ENCODE measurements at places on chromosomes 7 and 10. TPM values are rescaled to one million over a fixed set of nuclear protein-coding genes. Genes with fewer than 3 reads are reported as not detected.

Gene PRPS1L1
- total RNA-seq, result not detected

Gene CUL2
- total RNA-seq, result 44.5 TPM

Gene HOXA5
- not detected for total RNA-seq

Gene SUN3
- not detected for total RNA-seq

Gene VGF
- 0.44 TPM for total RNA-seq

Gene GDF10
- 0.45 TPM for total RNA-seq

Gene NKX1-2
- not detected for total RNA-seq

Gene AGMO
- not detected for total RNA-seq

Gene MSS51
- total RNA-seq, result 4.1 TPM

Gene AGAP3
- total RNA-seq, result 30.0 TPM

Gene HYAL4
- not detected for total RNA-seq

Gene C10orf62
- not detected for total RNA-seq

Gene SFRP5
- not detected for total RNA-seq

Gene INSYN2A
- total RNA-seq, result not detected

Gene CDK13
- 57.9 TPM for total RNA-seq

Gene AASS
- total RNA-seq, result 1.6 TPM

Gene MYPN
- not detected for total RNA-seq

Gene GIMAP5
- 41.0 TPM for total RNA-seq

Gene SLC12A9
- total RNA-seq, result 28.6 TPM

Gene CLRN3
- not detected for total RNA-seq

Gene PTPRN2
- 3.2 TPM for total RNA-seq

Gene ZSCAN21
- total RNA-seq, result 5.6 TPM

Gene COL28A1
- total RNA-seq, result not detected

Gene BUD31
- total RNA-seq, result 138 TPM

Gene ANKRD22
- total RNA-seq, result 0.37 TPM

Gene AKR1D1
- total RNA-seq, result not detected

Gene SMC3
- 81.3 TPM for total RNA-seq

Gene CYP3A4
- total RNA-seq, result not detected

Gene HECW1
- not detected for total RNA-seq

Gene CPN1
- not detected for total RNA-seq

Gene ZNF117
- total RNA-seq, result 3.6 TPM

Gene ACSL5
- 64.4 TPM for total RNA-seq

Gene HOXA9
- total RNA-seq, result not detected

Gene WNT8B
- not detected for total RNA-seq

Gene IDI2
- total RNA-seq, result not detected

Gene ZWINT
- total RNA-seq, result 112 TPM

Gene VWDE
- total RNA-seq, result 3.4 TPM

Gene ADRB1
- total RNA-seq, result 2.8 TPM

Gene HTRA1
- not detected for total RNA-seq

Gene SFMBT2
- 69.0 TPM for total RNA-seq

Gene PIK3AP1
- total RNA-seq, result 11.5 TPM

Gene ASB10
- not detected for total RNA-seq

Gene ZDHHC16
- total RNA-seq, result 33.1 TPM

Gene PRLHR
- not detected for total RNA-seq

Gene CALHM3
- not detected for total RNA-seq

Gene CACNA2D1
- 0.28 TPM for total RNA-seq

Gene C10orf67
- 0.07 TPM for total RNA-seq

Gene MOGAT3
- not detected for total RNA-seq

Gene CYP2C18
- not detected for total RNA-seq

Gene NXPH1
- not detected for total RNA-seq

Gene SLC26A3
- not detected for total RNA-seq

Gene NODAL
- total RNA-seq, result not detected

Gene CCAR1
- 86.7 TPM for total RNA-seq

Gene OR2A5
- not detected for total RNA-seq

Gene ZNF727
- not detected for total RNA-seq

Gene PLA2G12B
- total RNA-seq, result not detected

Gene BHLHA15
- not detected for total RNA-seq

Gene SFTPA1
- total RNA-seq, result not detected

Gene CDHR3
- total RNA-seq, result 0.58 TPM
